ENCODE measurements at places on chromosomes 12 and 14.
A peak's percentile ranks its signal among the peaks of the same experiment; 100 is the strongest.

DNA sequence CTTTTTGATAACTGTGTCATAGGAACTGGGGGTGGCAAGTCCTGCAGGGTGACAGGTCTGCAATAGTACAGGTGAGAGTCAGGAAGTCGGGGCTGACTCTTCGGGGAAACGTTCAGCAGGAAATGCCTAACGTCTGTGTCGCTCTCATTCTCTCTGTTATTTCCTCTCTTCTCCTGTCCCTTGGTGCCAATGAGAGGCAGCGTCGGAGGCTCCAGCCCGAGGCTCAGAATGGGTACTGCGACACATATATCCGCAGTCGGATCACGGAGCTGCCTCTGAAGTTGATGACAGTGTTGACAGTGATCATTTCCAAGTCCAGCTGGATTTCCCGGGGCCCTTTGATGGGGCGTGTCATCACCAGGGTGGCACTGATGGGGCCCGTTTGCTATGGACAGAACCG lies 2.7 kb upstream of the TC2N start:
- no peak for DNase-seq

DNA sequence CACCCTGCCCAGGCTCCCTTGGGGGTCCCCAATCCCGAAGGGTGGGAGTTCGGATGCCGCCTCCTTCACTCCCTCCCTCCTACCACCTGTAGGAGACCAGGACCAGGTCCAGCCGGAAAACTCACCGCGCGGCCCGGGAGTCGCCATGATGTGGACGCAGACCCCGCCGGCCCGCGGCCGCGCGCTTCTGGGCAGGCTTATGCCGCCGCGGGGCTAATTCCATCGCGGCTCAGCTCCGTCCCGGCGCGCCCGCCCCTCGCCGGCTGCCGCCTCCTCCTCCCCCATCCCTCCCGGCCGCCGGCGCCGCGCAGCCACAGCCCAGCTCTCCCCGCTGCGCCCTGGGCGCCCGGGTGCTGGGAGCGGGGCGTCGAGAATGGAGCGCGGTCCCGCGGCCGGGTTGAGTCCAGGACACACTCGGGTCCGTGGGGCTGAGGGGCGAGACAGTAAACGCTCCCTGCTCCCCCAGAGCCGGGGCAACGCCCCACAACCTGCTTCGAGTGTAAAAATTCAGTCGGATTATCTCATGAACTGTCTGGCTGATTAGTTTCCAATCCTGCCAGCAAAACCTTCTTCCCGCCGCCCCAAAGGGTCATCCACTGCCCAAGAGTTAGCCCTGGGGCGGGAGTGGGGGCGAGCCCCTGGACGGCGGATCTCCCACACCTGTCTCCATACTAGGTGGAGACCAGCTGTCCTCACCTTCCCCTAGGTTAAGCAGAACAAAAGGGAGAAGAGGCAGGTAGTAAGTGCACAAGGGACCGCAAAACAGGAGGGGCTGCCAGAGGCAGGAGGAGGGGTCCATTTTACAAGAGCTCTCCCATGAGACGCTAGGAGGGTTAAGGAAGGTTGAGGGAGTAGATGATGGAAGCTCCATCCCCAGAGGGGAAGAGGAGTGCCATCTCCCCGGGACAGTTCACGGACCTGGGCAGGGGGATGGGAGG lies at the start of gene ANO2:
TSS of gene ANO2 (minus strand) at position 189 of the 938 bp plus-strand sequence. CDS start at position 147, 42 bp downstream.
- no peak for DNase-seq

DNA sequence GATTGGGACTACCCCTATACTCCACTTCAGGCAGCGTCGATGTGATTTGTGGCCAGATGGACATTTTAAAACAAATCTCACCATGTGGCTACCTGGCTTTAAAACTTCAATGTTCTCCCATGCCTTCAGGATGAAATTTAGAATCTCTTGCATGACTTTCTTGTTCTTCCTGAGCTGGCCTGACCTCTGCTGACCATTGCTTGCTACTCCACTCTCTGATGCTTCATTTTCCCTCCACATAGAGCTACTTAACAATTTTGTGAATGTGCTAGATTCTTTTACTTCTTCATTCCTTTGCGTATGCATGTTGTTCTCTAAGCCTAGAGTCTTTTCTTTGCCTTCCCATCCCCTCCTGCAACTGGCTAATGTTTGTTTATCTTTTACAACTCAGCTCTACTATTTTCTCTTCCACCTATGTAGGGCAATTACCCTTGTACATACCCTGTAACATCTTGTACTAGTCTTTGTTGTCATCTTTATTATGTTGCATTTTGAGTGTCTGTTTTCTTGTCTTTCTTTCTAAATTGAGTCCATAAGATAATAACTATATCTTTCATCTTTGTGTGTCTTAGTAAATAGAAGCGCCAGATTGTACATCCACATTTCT lies 41.2 kb downstream of the YLPM1 start:
- peak; percentile 13 for DNase-seq

DNA sequence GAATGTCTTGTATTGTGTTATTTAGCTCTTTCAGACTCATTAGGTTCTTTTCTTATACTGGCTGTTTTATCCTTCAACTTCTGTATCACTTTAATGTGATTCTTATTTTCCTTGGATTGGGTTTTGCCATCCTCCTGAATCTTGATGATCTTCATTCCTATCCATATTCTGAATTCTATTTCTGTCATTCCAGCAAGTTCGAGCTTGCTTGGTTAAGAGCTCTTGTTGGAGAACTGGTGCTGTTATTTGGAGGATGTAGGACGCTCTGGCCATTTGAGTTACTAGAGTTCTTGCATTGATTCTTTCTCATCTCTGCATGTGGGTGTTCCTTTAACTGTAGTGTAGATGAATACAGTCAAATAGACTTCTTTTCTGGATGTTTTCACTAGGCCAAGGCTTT lies 142.3 kb upstream of the SLC38A2 start:
- DNase-seq: no peak

DNA sequence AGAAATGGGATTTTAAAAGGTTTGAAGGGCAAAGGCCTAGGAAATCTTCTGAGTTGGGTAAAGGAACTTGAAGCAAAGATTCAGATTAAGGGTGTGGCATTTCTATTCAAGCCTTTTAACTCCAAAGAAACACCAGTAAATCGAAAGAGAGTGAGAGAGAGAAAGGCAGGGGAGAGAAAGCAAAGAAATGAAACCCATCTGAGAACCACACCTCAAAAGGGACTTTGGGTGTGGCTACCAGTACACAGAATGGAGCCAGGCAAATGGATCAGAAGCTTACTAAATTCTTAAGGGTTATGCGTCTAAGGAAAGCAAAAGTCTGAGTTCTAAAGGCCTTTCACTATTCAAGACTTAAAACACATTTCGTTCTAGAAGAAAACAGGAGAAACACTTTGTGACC lies 277.4 kb downstream of the BCL11B start:
- no peak for DNase-seq

- no peak for DNase-seq
These were observed 5.0 kb upstream of the COX6A1 start for GRCh38 chr12:120432772-120433525.

GRCh38 chr12:109928058-109928656 lies 28.1 kb downstream of the TCHP start:
- DNase-seq: no peak

GRCh38 chr12:104538891-104539462 lies 82.2 kb downstream of the CHST11 start:
- DNase-seq: no peak

- DNase-seq: no peak
These were observed 3.7 kb downstream of the NFKBIA start for GRCh38 chr14:35400648-35401421.

DNA sequence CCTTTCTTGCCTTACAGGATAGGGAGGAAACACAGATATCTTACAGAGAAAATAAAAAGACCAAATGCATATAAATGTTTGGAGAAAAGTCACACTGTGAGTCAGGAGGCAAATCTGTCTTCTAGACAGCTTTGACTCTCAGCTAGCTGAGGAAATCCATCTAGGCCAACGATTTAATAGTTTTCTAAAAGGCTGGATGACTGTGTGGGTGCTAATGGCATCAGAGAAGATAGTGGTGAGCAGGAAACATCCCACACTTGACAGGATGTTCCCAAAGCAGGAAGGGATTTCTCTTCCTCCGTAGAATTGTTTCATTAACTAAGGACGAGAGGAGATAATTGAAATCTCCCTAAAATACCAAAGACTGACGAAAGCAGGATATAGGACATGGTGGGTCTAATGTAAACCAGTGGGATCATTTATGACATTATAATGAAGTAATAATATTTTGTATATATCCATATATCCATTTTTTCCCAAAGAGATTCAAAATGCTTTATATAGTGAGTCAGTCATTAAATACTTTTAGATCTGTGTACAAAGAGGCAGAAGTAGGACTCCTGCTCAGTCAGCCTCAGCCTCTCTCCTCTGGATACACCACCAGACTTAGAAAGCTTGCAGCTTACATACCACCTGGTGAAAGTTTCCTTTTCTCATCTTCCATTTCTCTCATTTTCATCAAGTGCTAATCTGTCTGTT lies 44.3 kb upstream of the PSMA6 start:
- DNase-seq: no peak

GRCh38 chr14:106417224-106418049 lies 891.1 kb downstream of the TMEM121 start:
- DNase-seq: no peak

DNA sequence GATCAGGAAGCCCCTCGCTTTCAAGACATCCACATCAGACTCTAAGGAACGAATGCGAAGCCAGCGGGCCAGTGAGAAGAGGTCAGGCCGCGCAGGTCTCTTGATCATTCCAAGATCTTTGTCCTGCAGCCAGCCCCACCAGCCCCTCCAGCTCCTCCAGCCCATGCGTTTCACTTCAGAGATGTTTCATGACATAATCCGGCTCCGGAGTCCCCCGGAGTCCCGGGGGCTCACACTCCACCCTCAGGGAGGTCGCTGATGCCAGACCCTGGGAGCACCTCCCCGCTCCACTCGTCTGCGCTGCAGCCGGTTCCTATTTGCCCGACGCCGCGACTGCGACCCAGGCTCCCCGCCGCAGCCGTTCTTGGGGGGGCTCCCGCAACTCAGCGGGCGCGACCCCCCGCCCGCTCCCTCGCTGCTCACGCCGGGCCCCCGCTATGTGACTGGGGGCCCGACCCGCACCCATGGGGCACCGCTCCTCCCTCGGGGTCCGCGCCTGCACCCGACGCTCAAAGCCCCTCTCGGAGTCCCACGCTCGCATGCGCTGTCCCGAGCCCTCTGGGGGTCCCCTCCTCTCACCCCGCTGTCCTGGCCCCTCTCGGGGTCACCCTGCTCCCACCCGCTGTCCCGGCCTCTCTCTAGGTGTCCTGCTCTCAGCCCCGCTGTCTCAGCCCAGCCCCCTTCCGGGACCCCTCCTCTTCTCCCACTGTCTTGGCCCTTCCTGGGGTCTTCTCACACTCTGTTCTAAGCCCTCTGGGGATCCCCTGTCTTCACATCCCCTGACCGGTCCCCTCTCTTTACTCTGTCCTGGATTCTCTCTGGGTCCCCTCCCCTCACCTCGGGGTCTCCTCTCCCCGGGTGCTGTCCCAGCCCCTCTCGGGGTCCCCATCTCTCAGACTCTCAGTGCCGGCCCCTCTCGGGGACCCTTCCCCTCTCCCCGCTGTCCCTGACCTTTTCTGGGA lies 1.1 kb downstream of the TAOK3 start:
- DNase-seq: no peak

- DNase-seq: no peak
These were observed 265.6 kb downstream of the TMEM117 start for GRCh38 chr12:44101475-44101874.

DNA sequence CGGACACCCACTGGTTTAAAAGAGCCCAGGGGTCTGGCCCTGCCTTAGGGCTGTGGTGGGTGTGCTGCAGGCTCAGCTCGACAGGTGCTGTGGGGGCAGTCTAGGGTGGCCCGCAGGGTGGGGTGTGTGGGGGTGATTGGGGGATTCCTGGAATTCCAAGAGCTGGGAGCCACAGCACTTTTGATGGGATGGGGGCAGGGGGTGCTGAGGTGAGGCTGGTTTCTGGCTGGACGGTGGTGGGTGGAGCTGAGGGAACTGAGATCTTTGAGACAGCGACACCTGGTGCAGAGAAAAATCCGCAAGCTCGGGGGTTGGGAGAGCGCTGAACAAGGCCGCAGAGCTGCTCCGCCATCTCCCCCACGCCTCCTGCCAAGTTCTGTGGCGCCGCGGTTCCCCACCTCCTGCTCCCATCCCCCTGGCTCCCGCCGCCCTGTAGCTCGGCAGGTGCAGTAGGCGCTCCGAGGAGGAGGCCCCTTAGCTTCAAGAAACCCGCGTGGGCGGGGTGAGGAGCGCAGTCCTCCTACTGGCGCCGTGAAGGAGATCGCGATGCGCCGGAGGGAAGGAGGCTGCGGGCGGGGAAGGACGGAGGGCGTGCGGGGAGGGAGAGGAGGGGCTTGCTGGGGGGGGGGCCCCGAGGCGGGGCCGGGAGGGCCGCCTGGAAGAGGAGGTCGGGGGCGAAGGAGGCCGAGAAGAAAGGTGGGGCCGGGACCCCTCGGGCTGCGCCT lies 1.3 kb upstream of the TEDC1 start:
- DNase-seq: peak; percentile 32

- no peak for DNase-seq
These were observed 162.1 kb downstream of the ESRRB start for GRCh38 chr14:76537906-76538647.

GRCh38 chr14:64673748-64674147 lies 30.5 kb upstream of the PLEKHG3 start:
- no peak for DNase-seq

DNA sequence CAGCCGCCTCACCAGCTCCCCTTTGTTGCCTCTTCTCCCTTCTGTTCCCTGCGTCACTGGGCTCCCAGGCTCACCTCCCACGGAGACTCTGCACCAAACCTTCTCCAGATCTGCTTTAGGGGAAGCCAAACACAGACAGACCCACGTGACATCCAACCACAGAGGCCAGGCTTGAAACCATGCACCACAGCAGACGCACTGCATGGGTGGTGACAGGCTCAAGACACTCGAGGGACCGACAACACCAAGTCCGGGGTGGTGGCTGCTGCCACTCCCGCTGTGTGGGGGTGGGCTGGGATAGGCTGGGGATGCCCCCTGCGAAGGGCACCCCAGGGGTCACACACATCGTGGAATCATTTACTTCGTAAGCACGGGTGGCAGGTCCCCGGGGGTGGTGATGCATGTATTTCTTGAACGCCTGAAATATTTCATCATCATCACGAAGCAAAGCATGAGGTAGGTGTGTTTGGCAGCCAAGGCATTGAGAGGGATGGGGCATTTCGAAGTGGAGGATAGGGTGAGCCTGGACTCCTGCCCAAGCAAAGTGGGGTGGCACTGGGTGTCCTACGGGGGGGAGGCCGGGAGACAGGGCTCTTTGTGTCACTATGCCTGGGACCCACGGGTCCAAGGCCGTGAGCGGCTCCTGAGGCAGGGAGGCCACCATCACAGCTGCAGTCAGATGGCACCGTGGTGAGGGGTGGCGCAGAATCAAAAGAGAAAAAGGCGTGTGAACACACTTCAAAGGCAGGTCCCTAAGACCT lies 66.8 kb upstream of the RFLNA start:
- no peak for DNase-seq

GRCh38 chr14:28879573-28879996 lies 113.0 kb downstream of the FOXG1 start:
- no peak for DNase-seq

GRCh38 chr12:71071536-71072097 lies 86.2 kb downstream of the TSPAN8 start:
- no peak for DNase-seq

- no peak for DNase-seq
These were observed 772.5 kb downstream of the DIO2 start for GRCh38 chr14:79438696-79439342.

Data from fibroblast of skin of left biceps (primary cell).